ENCODE measurements at places on chromosomes 12 and 14. TPM values are rescaled to one million over a fixed set of nuclear protein-coding genes. Genes with fewer than 3 reads are reported as not detected.

Gene PLD4
- 0.04 TPM for total RNA-seq

Gene ARHGAP9
- 2.3 TPM for total RNA-seq

Gene AKAP6
- total RNA-seq, result 0.89 TPM

Gene EGLN3
- total RNA-seq, result 27.3 TPM

Gene CLEC1B
- total RNA-seq, result not detected

Gene RNF212B
- total RNA-seq, result 1.2 TPM

Gene PLEKHD1
- total RNA-seq, result 0.48 TPM

DNA sequence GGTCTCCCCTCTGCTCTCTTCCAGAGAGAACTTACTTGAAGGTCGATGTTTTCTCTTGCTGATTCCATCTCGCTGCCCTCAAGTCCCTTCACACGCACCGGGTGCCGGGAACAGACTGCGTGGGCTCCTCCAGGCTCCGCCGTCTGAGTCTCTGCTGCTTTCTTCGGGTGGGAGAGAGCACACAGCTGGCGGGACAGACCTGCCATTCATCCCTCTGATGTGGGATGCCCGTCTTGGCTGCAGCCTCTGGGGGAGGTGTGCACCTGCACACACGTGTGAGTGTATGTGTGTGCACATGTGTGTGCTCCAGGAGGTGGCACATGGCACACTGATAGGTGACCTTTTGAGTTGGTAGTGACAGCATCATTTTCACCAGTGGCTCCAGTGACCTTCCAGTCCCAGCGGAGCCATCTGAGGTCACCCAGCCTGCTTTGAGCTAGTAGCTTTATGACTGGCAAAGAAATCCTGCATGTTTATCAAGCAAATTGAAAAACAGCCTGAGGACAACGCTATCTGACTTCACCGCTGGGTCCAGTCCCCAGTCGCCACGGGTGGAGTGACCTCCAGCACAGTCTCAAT lies at the start of gene NINJ2:
NINJ2 (minus strand) TSS at position 153 of the 579 bp plus-strand sequence; CDS start at position 68, 85 bp downstream.
- H3K4me3 ChIP-seq, result no peak within 1 kb of the TSS
- no peaks in the 10 kb centered on the region for H3K36me3 ChIP-seq
- H3K4me1 ChIP-seq, result peaks cover 9% of the 10 kb centered on the region
- DNase-seq, result no peak
- H3K27me3 ChIP-seq, result no peaks in the 10 kb centered on the region
- H3K27ac ChIP-seq, result no peak within 1 kb of the TSS

DNA sequence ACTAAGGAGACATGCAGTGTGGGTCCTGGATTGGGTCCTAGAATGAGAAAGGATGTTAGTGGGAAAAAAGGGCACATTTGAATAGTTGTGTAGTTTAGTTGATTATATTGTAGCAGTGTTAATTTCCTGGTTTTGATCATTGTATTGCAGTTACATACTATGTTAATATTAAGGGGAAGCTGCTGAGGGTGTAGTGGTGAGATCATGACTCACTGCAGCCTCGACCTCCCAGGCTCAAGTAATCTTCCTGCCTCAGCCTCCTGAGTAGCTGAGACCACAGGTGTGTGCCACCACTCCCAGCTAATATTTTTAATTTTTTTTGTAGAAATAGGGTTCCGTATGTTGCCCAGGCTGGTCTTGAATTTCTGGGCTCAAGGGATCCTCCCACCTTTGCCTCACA lies 21.7 kb downstream of the BORCS5 start:
- no peaks in the 10 kb centered on the region for H3K36me3 ChIP-seq
- no peak for DNase-seq
- H3K4me3 ChIP-seq, result no peak overlapping the region
- H3K27ac ChIP-seq, result no peak overlapping the region
- H3K4me1 ChIP-seq, result no peaks in the 10 kb centered on the region
- H3K27me3 ChIP-seq, result no peaks in the 10 kb centered on the region

DNA sequence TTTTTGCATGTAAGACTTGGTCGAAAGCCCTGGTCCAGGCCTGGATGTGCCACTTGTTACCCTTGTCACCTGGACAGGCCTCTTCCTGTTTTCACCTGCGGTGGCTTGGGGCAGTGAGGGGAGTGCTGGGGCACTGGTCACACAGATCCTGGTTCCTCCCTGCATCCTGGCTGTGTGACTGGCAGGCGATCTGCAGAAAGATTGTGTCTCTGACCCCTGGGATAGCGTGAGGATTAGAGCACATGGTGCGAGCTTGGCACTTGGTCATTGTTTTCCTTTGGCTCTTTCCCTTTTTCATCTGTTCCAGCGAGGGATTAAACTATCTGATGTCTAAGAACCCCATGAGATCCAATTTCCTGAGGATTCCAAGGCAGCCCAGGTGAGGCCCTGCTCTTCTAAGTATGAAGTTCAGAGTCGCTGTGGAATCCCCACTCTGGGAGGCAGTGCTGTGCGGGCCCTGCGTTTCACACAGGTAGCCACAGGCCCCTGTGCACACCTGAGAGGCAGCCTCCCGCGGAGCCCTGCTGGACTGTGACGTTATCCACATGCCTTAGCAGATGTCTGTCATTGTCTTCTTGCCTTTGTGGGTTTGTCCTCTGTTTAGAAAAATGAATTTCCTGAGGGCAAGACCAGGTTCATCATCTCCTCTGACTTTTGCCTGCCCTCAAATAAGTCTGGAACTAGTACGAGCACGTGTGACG lies 288.4 kb downstream of the CACNA1C start:
- peaks cover 12% of the 10 kb centered on the region for H3K4me1 ChIP-seq
- no peak overlapping the region for H3K27ac ChIP-seq
- no peaks in the 10 kb centered on the region for H3K27me3 ChIP-seq
- no peaks in the 10 kb centered on the region for H3K36me3 ChIP-seq

- DNase-seq, result no peak
- no peak overlapping the region for H3K4me3 ChIP-seq
- no peaks in the 10 kb centered on the region for H3K27me3 ChIP-seq
- H3K4me1 ChIP-seq, result peaks cover 6% of the 10 kb centered on the region
- no peak overlapping the region for H3K27ac ChIP-seq
Measured at GRCh38 chr12:76470028-76470939, 89.3 kb downstream of the OSBPL8 start.

GRCh38 chr12:68896881-68897540 lies 36.0 kb downstream of the CPM start:
- H3K4me3 ChIP-seq, result no peak overlapping the region
- no peaks in the 10 kb centered on the region for H3K4me1 ChIP-seq
- H3K27ac ChIP-seq, result no peak overlapping the region
- no peaks in the 10 kb centered on the region for H3K27me3 ChIP-seq

DNA sequence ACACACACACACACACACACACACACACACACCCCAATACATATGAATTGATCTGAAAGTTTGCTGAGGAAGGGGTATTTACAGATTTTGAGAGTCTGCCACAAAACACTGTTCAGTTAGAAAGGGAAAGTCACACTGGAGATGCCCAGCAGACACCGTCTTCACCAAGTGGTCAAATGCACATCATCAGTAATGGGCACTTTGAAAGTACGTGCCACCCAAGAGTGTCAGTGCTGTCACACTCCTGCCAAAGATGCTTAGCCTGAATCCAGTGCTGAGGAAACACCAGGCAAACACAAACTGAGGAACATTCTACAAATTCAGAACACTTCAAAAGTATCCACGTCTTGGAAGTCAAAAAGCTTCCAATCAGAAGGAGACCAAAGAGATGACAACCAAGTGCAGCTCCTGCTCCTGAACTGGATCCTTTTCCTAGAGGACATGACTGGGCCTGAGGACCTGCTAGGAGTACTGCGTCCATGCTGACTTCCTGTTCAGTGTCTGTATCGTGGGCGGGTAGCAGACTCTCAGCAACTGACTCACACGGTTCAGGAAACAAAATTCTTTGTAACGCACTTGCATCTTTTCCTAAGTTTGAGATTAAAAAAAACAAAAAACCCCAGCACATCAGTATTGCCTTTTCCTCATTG lies 18.6 kb downstream of the PSMC1 start:
- no peak overlapping the region for H3K27ac ChIP-seq
- H3K27me3 ChIP-seq, result no peaks in the 10 kb centered on the region
- H3K4me3 ChIP-seq, result no peak overlapping the region
- DNase-seq, result no peak

- no peaks in the 10 kb centered on the region for H3K27me3 ChIP-seq
- no peaks in the 10 kb centered on the region for H3K36me3 ChIP-seq
- peak overlapping the region; percentile 28 for H3K4me3 ChIP-seq
- peaks cover 38% of the 10 kb centered on the region for H3K4me1 ChIP-seq
Measured at GRCh38 chr14:77032491-77032843, 4.0 kb upstream of the IRF2BPL start.

GRCh38 chr14:23431486-23431885 lies 4.0 kb downstream of the MYH7 start:
- DNase-seq, result no peak
- H3K4me1 ChIP-seq, result no peaks in the 10 kb centered on the region
- H3K27ac ChIP-seq, result no peak overlapping the region
- H3K4me3 ChIP-seq, result no peak overlapping the region

- H3K27me3 ChIP-seq, result no peaks in the 10 kb centered on the region
- H3K27ac ChIP-seq, result no peak overlapping the region
- H3K36me3 ChIP-seq, result no peaks in the 10 kb centered on the region
- no peak overlapping the region for H3K4me3 ChIP-seq
- H3K4me1 ChIP-seq, result no peaks in the 10 kb centered on the region
- DNase-seq, result no peak
Measured at GRCh38 chr12:82407481-82407880, 49.2 kb downstream of the METTL25 start.

- no peaks in the 10 kb centered on the region for H3K4me1 ChIP-seq
- DNase-seq, result no peak
- H3K36me3 ChIP-seq, result no peaks in the 10 kb centered on the region
- H3K27me3 ChIP-seq, result no peaks in the 10 kb centered on the region
- H3K27ac ChIP-seq, result no peak overlapping the region
Measured at GRCh38 chr12:112283546-112283945, 98.7 kb downstream of the HECTD4 start.

DNA sequence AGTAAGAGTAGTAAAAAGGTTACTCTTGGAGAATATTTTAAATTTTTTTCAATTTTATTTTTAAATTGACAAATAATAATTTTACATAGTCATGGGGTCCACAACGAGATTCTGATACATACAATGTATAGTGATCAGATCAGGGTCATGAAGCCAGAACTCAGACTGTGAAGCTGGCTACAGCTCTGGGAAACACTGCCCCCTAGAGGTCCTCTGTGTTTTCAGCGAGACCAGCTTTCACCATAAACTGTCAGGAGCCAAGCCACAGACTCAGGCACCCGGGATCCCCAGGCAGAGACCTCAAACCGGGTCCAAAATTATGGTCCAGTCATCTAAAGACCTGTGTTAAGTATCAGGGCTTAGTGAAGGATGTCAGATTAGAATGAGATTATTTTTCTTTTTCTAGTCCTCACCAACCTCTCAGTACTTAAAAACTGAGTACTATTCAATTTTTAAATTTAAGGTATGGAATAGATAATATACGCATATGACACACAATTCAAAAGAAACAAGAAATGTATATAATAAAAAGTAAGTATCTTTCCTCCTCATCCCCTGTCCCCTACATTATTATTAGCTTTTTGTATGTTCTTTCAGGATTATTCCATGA lies 397.1 kb downstream of the MDGA2 start:
- no peak overlapping the region for H3K4me3 ChIP-seq
- DNase-seq, result peak; percentile 54
- no peak overlapping the region for H3K27ac ChIP-seq
- H3K4me1 ChIP-seq, result peaks cover 2% of the 10 kb centered on the region
- H3K36me3 ChIP-seq, result no peaks in the 10 kb centered on the region

- no peaks in the 10 kb centered on the region for H3K4me1 ChIP-seq
- no peak overlapping the region for H3K4me3 ChIP-seq
- no peaks in the 10 kb centered on the region for H3K27me3 ChIP-seq
- H3K36me3 ChIP-seq, result no peaks in the 10 kb centered on the region
- DNase-seq, result no peak
Measured at GRCh38 chr14:48401321-48401720, 725.9 kb upstream of the MDGA2 start.

DNA sequence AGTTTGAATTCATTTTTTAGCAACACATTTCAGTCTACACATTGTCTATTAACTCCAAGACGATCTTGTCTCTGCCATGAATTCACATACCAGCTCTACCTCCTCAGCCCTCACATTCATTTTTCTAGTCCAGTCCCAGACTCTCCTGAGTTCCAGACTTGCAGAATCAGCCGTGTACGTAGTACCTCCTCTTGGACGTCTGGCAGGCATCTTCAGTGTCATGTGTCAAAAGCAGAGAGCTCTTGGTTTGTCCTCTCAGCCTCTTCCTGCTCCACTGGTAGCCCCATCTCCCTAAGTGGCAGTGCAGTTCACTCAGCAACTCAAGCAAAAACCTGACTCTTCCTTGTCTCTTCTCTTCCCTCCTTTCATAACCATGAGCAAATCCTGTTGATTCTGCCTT lies 14.5 kb upstream of the TCTN2 start:
- no peak overlapping the region for H3K4me3 ChIP-seq
- H3K4me1 ChIP-seq, result no peaks in the 10 kb centered on the region
- DNase-seq, result no peak

GRCh38 chr14:54515670-54516069 lies 6.0 kb downstream of the CGRRF1 start:
- no peak for DNase-seq
- no peaks in the 10 kb centered on the region for H3K4me1 ChIP-seq
- no peak overlapping the region for H3K27ac ChIP-seq

DNA sequence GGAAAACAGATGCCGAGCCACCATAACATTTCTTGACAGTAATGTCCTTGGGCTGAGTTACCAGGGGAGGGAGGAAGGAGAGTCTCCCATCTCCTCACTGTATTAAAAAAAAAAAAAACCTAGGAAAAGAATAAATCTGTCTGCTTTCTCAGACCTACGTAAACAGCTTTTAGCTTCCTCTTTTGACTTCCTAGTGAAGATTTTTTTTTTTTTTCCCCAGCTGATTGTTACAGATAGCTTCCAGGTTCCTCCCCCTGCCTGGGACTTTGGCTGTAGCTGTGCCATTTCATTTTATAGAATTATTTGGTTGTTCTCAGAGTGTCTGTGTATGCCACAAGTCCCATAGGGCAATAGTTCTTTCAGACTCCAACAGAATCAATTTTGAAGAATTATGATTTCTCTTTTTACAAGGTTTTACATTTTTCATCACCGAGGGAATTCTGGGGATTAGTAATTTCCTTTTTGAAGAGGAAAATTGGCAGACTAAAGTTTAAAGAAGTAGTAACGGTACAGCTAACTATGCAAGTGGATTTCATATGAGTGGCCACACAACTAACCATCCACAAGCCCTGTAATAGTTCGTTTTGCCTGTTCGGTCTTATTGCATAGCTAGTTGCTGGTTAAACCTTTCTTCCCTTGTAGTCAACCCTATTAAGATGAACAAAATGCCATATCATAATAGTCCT lies 23.1 kb upstream of the GNS start:
- no peaks in the 10 kb centered on the region for H3K36me3 ChIP-seq
- H3K27me3 ChIP-seq, result peaks cover 13% of the 10 kb centered on the region
- no peak overlapping the region for H3K4me3 ChIP-seq
- no peak for DNase-seq
- peaks cover 4% of the 10 kb centered on the region for H3K4me1 ChIP-seq
- H3K27ac ChIP-seq, result no peak overlapping the region

DNA sequence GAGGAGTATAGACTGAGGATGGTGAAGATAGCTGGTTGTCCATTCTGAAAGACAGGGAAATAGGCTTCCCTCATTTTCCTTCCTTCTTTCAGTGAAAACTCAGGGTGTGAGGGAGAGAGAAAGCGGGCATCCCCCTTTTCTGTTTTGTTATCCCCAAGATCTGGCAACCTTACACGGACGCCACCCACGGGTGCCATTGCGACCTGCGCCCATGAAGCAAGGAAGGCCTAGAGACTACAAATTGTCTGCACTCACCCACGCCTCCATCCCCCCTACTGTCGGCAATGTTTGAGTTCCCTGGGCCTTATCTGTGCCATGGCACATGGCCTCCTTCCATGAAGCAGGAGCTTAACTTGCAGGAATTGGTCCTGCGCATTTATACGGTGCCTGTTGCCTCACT lies 115.0 kb upstream of the IGF1 start:
- no peaks in the 10 kb centered on the region for H3K4me1 ChIP-seq
- no peaks in the 10 kb centered on the region for H3K36me3 ChIP-seq
- no peak for DNase-seq
- no peak overlapping the region for H3K4me3 ChIP-seq
- no peaks in the 10 kb centered on the region for H3K27me3 ChIP-seq

All from H1 (cell line).